Right lung (tissue), 10 donors: ENCODE measurements at places on chromosomes 4 and X. TPM values are rescaled to one million over a fixed set of nuclear protein-coding genes. Genes with fewer than 3 reads are reported as not detected.

USP26 gene
- polyA plus RNA-seq, result not detected

CCNG2 gene
- 125 TPM for polyA plus RNA-seq

GRCh38 chr4:67861513-67861912 lies 22.3 kb downstream of the TMPRSS11D start:
- DNase-seq, result no peak

PROM1 gene
- 23.3 TPM for polyA plus RNA-seq

DNA sequence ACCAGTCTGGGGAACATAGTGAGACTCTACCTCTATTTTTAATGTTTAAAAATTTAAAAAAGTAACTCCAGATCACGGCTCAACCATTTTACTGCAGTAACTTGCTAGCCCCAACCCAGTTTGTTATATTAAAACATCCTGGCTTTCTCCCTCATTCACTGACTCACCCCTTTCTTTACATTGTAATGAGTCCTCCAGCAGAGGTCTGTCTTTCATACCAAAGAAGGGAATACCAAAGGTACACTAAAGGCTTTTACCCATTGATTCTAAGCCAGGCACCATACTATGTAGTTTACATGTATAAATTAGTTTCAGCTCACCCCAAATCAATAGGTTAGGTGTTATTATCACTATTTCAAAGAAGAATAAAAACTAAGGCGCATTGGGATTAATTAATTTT lies 286.9 kb downstream of the PACRGL start:
- no peak for DNase-seq

- DNase-seq, result no peak
Measured at GRCh38 chrX:123454712-123455431, 270.8 kb downstream of the GRIA3 start.

DNA sequence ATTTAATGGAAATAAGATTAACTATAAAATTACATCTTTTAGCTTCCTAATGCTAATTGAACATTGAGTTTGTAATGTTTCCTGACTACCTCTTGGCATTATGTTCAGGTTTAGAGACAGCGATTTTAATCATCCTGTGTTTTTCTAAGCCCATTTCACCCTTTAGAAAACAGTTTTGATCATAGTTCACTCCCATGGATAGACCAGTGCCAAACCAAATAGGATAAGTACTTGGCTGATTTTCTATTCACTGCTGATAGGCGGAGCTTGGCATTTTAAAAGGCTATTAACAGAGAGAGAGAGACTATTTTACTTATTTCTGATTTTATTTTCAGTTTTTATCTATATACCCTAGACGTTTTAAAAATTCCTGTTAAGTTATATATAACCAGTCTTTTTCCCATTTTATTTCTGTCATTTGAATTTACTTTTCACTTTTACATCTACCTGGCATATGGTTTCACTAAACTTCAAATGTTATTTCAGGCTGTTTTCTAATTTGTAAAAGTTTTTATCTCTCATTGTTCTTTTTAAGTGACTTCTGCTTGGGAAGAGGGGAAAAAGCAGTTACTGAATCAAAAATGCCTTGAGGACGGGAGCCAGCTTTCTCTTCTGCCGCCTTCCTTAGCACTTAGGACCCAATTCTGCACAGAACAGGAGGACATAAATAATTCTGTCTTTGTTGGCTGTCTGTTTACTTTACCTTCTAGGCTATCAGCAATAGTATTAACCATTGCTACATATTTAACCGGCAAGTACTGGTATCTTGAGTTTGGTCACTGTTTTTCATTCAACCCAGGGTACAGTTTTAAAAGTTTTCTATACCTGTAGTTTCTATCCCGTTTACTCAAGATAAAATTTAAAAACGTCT lies 46.4 kb downstream of the SGMS2 start:
- DNase-seq, result no peak

IL2RG gene
- 4.3 TPM for polyA plus RNA-seq

- DNase-seq, result no peak
Measured at GRCh38 chrX:120726294-120726693, 96.4 kb upstream of the C1GALT1C1 start.

GLRB gene
- 7.4 TPM for polyA plus RNA-seq

PPARGC1A gene
- polyA plus RNA-seq, result 4.9 TPM

GRCh38 chr4:83852085-83852451 lies 316.2 kb downstream of the GPAT3 start:
- DNase-seq, result no peak

DNA sequence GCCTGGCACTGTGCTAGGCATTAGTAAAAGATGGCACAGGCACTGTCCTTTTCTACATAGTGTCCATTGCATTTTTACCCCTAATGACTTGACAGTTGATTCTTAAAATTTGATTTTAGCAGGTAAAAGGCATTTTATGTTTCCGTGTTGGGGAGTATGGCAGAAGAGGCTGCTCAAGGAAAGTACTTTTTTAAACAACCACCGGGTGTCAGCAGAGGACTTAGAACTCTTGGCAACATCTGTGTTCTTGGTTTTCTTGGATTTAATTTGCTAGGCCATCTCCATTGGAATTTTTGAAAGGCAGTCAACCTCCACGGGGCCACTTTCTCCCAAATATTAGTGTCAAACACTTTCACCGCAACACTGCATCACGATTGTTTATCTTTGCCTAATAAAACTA lies 102.9 kb downstream of the TSPAN7 start:
- peak; percentile 43 for DNase-seq
